ENCODE measurements at places on chromosomes 6 and 20.

- DNase-seq: no peak
Observed at GRCh38 chr20:19077370-19078220, 134.8 kb upstream of the SLC24A3 start.

DNA sequence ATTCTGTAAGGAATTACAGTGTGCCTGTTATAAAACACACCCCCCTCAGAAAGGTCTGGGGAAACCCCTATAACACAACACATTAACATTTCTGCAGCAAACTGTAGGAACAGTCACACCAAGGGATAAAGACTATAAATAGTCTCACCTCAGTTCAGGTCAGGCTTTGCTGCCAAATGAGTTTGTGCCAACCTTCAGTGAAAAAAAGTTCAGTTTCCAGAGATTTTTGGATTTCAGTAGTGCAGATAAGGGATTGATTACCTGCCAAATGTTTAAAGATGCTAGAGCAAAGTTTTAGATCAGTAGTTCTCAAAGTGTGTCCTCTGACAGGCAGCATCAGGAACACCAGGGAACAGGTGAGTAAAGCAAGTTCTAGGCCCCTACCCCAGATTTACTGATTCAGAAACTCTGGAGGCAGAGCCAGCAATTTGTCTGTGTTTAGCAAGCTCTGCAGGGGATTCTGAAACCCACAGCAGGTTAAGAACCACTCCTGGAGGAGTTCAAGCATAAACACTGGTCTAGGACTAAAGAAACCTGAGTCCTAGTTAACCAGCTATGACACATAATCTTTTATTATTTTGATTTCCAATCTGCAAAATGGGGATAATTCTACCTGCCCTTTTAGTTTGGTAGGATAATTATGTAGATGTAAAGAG is 111.0 kb downstream of the RCAN2 start:
- DNase-seq: no peak

GRCh38 chr6:56984361-56984760 is 29.5 kb downstream of the BEND6 start:
- no peak for DNase-seq

GRCh38 chr6:12962987-12963386 is 246.4 kb downstream of the PHACTR1 start:
- DNase-seq: no peak

GRCh38 chr6:1216488-1216974 is 95.4 kb upstream of the FOXQ1 start:
- no peak for DNase-seq

DNA sequence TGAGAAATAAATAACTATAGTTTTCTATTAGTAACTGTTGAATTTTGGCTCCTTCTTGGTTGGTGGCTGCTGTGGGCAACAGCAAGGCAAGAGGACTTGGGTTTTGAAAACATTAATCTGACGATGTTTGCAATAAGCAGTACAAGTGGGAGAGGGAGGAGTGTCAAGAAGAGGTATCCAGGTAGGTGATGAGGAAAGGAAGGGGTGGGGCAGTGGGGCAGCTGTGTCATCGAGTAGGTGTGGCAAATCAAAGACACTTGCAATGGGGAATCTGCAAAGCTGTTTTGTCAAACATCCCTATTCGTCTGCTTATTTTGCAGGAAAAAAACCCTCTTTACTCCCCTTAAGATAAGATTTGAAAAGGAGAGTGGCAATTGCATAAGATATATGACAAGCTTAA is 171.9 kb upstream of the MAP3K7 start:
- no peak for DNase-seq

DNA sequence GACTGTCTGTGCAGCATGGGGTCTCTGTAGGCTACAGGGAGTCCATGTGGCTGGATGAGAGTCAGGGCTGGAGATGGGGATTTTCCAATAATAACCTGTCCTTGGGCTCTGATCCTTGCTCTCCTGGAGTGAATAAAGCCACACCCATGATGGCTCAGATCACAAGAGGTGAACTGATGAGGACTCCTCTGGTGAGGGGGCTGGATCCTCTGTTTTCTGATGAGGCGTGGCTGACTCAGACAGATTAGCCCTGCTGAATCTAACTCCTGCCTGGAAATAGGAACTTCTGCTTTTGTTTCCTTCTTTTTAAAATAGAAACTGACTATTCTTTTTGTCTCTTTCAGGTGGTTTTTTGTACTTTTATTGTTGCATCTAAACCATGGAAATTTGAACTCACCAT is 27.0 kb downstream of the CST9L start:
- DNase-seq: no peak

GRCh38 chr6:14754751-14755513 is 490.9 kb upstream of the JARID2 start:
- no peak for DNase-seq

DNA sequence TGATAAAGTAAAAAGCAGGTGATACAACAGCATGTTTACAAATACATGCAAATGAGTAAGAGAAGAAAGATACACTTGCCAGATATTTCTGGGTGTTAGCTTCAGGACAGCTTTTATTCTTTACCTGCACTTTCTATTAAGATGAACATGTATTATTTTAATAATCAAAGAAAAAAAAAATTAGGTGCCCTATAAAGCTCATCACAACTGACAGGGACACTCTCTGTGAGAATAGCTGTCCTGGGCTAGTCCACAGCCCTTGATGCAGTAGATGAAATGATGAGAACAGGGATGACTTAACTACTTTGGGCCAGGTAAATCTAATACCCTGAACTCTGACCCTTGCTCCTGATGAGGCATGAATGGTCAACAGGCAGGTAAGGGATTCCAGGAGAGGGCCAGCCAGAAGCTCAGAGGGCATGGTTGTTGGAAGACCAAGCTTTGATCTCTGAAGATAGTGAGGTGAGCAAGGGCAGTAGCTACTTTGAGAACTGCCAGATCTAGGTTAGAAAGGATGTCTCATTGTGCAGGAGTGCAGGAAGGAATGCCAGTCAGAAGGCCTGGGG is 15.6 kb downstream of the NSFL1C start:
- no peak for DNase-seq

GRCh38 chr6:136526196-136526930 is 23.9 kb downstream of the MAP7 start:
- DNase-seq: peak; percentile 19

GRCh38 chr6:139812939-139813338 is 438.5 kb upstream of the CITED2 start:
- no peak for DNase-seq

GRCh38 chr6:3750317-3751076 is 1.0 kb downstream of the PXDC1 start:
- no peak for DNase-seq

GRCh38 chr20:24441661-24442060 is 27.8 kb upstream of the SYNDIG1 start:
- no peak for DNase-seq

DNA sequence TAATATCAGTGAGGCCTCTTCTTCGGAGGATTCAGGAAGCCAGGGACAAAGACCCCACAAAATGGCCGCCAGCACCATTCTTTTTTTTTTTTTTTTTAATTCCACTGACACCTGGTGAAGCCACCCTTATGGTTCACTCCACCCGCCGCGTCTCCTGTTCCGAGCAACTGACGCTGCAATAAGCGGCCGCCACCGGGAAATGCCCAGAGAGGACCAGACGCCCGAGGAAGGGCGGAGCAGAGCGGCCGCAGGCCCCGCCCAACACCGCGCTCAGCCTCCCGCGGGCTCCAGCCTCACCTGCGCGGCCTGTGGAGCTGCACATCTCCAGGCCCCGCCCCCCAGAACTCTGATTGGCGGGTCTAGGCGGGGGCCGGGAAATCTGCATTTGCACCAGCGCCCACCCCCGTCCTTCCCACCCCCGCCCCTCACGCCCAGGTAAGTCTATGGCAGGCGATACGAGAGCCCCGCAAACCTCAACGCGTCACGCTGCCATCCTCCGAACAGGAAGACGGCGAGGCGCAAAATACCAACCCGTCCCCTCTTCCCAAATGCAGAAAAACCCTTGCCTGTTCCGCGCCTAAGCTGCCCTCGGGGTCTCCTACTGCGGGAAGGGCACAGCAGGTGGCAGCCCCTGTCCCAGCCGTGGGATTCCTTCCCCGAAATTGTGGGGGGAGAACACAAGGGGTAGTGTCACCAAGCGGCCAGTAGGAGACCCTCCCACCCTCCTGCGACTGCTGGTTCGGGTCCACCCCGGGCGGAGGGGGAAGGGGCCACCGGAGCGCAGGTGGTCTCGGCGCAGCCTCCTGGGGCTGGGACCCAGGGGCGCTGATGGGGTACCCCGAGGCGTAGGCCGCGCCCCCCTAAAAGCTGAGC is 960 bp downstream of the ATP9A start:
- peak; percentile 29 for DNase-seq

DNA sequence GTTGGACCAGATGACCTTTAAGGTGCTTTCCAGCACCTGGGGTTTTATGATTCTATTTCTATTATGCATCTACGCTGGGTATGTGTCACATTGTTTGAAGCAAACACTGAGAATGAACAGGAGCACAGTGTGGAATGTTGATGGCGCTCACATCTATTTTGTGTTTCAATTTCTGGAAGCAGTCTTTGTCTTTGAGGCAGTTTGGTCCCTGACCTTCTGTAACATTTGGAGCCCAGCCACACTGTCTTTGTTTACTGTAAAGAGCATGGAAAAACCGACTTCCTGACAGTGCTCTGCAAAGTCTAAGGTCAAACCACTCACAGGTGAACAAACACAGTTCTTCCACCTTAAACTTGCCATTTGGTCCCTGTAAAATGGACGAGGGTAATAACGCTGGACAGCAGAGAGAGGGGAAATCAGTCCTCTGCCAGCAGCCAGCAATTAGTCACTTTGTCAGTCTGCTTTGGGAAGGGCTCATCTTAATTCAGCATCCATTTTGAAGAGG is 155.5 kb downstream of the PRL start:
- no peak for DNase-seq

GRCh38 chr20:44174996-44175765 is 11.8 kb downstream of the JPH2 start:
- no peak for DNase-seq

GRCh38 chr6:119205911-119206618 is 127.6 kb upstream of the FAM184A start:
- DNase-seq: no peak

GRCh38 chr20:38098952-38099351 is 65.4 kb downstream of the RPRD1B start:
- no peak for DNase-seq

DNA sequence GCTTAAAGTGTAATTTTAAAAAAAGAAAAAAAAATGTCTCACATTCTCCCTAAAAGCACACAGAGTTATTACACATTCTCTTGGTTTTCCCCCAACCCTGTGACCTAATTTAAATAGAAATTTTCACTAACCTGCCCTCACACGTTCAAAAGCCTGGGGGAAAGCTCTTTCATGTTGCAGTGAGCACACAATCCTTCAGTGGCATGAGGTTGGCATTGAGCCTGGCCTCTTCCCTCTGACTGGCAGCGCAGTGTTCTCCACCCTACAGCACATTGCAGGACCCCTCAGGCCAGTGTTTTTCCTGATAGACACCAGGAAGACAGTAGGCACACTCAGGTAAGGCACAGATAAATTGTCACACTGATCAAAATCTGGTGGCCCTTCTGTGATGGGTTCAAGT is 34.1 kb downstream of the TNFRSF21 start:
- no peak for DNase-seq

GRCh38 chr6:20455251-20455940 is 53.7 kb downstream of the E2F3 start:
- DNase-seq: no peak

- no peak for DNase-seq
Observed at GRCh38 chr6:93703431-93703830, 284.1 kb upstream of the EPHA7 start.

GRCh38 chr6:96016334-96017069 is 728 bp downstream of the FUT9 start:
- DNase-seq: no peak

GRCh38 chr6:114288701-114289495 is 53.9 kb downstream of the HS3ST5 start:
- DNase-seq: no peak

DNA sequence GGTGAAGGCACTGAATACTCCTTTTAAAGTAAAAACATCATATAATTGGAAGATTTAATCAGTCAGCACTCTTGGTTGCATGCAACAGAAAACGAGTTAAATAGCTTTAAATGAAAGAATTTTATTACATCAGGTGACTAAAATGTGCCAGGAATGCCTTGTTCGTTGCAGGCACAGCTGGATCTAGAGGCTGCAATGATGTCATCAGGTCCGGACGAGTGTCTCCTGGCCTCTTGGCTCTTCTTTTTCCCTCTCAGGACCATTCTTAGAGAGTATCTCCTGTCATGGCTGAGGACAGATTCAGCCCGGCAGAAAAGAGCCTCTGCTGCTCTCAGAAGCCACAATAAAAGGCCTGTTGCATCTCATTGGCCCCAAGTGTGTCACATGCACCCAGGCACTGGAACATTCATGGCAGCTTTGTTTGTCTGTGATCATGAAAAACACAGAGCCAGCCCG is 510.7 kb upstream of the SULF2 start:
- no peak for DNase-seq

GRCh38 chr6:35240838-35241801 is 18.4 kb upstream of the ZNF76 start:
- peak; percentile 51 for DNase-seq
